ENCODE measurements at places on chromosomes 16 and 17.

GRCh38 chr17:14942526-14943190 lies 322.5 kb downstream of the PMP22 start:
- no peak for DNase-seq

GRCh38 chr17:27535975-27536374 lies 79.7 kb downstream of the KSR1 start:
- DNase-seq, result no peak

DNA sequence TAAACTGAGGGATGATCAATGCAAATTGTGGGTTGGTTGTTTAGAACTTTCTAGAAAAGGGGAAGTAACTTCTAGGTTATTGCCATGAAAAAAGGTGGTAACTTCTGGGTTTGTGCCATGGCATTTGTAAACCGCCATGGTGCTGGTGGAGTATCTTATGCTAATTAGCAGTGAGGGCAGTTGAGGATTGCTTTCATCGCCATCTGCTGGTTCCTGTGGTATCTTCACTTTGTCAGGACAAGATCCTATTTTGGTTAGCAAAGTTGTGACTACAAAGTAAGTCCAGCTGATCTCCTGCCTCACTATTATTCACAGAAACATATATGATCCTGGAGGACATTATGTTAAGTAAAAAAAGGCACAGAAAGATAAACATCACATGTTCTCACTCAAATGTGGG lies 1332.3 kb downstream of the CDH11 start:
- no peak for DNase-seq

DNA sequence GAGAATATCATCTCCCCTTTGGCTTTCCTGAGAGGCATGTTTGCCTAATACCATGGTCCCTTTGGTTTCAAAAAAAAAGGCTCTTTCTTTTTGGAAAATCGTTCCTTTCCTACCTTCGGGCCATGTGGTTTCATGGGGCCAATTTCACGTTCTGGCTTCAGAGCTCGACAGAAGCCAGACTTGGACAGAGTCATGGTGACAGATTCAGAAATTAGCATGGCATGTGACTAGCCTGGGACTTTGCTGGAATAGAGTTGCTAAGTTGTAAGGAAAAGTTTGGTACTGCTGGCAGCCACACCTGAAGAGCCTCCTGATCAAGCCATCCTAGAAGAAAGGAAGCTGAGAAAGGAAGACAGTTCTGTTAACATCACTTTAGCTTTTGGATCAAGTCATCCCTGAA lies 2.4 kb upstream of the VWA3A start:
- no peak for DNase-seq

DNA sequence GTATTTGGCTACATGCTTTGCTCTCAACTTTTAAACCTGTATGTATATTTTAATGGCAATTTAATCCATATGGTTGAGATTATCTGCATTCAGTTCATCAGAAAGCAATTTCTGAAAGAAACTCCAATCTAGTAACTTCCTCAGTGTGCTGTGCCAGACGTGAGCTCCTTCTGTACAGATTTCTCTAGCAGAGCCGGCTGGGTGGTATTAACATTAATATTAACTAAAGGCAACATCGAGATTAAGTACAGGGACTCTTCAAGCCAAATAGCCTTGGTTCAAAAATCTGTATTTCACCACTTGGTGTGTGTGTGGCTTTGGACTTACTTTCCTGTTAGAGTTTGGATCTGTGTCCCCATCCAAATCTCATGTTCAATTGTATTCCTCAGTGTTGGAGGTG lies 55.5 kb upstream of the NUDT7 start:
- DNase-seq, result no peak

DNA sequence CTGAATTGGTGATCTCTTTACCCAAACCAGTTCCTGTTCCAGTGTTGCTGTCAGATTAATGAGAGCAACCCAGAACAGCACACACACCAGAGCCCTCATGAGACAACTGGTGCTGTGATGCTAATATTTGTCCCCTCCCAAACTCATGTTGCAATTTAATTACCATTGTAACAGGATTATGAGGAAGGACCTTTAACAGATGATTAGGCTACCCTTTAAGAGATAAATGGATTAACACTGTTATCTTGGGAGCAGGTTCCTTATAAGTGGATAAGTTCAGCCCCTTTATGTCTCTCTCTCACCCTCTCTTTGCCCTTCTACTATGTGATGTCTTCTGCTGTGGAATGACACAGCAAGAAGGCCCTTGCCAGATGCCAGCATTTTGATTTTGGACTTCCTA lies 1.1 kb upstream of the CCDC182 start:
- no peak for DNase-seq

DNA sequence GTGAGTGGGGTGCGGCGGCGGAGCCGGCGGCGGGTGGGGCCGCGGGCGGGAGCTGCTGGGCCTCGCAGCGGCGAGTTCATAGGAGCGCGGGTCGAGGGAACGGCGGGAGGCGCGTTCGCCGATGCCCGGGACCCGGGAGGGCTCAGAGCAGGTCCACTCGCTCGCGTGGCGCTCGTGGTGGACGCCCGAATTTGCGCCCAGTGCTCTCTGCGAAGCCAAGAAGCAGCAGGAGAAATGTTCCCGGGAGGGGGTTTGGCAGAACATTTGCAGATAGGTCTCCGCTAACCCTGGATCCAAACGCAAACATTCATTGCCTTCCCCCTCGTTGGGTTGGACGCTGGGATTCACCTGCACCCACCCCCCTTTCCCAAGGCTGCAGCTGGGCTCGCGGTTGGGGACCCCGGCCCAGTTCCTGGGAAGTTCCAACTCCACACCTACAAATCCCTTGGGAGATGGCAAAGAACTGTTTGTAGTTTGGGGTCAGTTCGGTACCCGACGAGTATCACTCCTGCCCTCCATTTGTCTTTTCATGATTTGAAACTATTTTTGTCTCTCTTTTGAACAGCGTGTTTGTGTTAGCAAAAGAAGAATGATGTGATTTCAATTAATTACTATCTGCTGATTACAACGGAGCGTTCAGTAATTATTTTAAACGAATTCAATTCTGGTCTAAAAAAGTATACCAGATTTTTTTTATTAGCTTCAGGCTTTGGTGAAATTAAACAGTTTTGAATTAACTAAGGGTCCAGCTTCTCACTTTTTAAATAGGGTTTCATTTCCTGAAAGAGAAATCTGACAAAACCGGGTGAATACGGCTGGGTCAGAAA lies 2.3 kb downstream of the NTN1 start:
- DNase-seq, result no peak

- DNase-seq, result no peak
Measured at GRCh38 chr17:1566505-1567199, 4.1 kb upstream of the PITPNA start.

- DNase-seq, result no peak
Measured at GRCh38 chr16:66275775-66276428, 90.6 kb upstream of the CDH5 start.

- DNase-seq, result no peak
Measured at GRCh38 chr17:51954232-51954765, 204.2 kb downstream of the CA10 start.

Measured in stimulated activated CD8-positive, alpha-beta memory T cell treated with anti-CD3 and anti-CD28 coated beads, Interleukin-7, amount 100 ng/mL, for 24 hours (primary cell).